ENCODE measurements at places on chromosomes 2 and 18. TPM values are rescaled to one million over a fixed set of nuclear protein-coding genes. Genes with fewer than 3 reads are reported as not detected.

GRCh38 chr18:46356278-46357033, 252.3 kb downstream of the HAUS1 start:
- no peak for DNase-seq

DNA sequence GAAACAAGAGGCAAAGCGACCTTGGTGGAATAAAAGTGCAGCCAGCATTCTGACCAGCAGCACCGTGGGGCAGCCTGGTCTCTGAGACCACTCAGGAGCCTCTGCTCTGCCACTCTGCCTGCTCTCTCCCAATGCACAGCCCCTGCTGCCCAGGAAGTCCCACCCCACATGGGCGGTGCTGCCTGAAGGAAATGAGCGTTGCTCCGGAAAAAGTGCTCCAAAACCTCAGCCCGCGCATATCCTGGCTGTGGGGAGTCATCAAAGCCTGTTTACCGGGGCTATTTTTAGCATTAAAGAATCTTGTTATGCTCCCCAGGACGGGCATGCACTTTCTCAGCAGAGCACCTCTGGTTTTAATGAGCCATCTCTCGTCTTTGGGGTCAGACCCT, 54.5 kb downstream of the EPAS1 start:
- no peak for DNase-seq

Gene SLC66A3
- total RNA-seq, result 39.4 TPM

GRCh38 chr2:142868229-142868762, 9.2 kb upstream of the KYNU start:
- DNase-seq, result no peak

DNA sequence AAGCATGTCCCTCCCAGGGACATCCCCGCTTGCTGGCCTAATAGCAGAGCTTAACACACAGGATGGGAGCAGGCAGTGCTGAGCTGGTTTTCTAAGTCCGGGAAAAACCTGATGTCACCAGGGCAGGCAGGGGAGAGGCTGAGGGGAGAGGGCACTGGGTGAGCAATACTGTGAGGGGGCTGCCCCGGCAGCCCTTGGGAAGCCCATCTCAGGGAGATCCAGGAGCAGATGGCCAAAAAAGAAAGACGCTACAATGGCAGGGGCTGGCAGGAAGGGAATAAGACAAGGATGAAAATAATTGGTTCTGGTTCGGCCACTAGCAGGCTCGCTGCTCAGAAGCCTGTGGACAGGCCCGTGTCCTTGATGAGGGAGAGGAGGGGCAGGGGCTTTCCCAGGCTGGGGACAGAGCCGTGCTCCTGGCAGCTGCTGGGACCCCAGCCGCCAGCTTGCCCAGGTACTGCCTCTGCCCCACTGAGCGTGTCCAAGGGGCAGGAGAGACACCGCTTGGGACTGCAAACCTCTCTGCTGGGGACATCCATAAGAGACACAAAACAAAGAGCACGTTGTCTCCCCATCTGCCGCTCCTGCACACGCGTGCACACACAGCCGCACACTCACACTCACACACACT, 30.2 kb downstream of the SMAD7 start:
- no peak for DNase-seq

GRCh38 chr2:45833968-45834344, 182.5 kb downstream of the PRKCE start:
- DNase-seq, result no peak

GRCh38 chr2:227154986-227155774, 8.8 kb downstream of the COL4A4 start:
- no peak for DNase-seq

DNA sequence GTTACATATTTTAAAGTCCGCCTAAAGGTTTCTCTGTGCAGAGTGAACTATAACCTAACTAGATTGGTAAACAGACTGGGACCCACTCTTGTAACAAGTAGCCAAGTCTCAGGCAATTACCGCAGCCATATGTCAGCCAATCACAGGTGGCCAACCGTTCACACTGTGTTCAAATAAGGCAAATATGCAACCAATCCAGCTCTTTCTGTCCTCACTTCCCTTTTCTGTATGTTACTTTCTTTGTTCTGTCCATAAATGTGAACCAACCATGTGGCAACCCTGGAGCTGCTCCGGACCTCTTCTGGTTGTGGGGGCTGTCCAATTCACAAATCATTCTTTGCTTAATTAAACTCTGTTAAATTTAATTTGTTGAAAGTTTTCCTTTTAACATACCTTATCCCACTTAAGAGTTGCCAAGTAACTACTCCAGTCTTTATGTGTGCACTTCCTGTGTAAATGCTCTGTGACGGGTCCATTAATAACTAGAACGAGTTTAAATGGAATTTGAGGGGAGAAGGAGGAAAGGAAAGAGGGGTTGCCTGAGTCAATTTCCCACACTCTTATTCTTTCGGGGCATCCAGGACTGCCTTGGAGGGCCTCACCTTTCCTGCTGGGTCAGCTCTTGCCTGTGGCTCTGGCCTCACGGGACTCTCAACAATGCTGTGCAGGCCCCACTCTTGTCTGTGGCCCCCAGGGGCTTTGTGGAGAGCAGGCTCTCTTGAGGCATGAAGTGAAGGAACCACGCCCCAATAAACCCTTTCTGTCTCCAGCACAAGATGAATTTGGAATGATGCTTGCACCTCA, 6.6 kb upstream of the RPL37A start:
- no peak for DNase-seq

GRCh38 chr2:182870227-182870626, 3.8 kb upstream of the FRZB start:
- no peak for DNase-seq

Gene MOGAT1
- total RNA-seq, result not detected

Gene EFR3B
- total RNA-seq, result 3.8 TPM

Gene IL1B
- 2.3 TPM for total RNA-seq

DNA sequence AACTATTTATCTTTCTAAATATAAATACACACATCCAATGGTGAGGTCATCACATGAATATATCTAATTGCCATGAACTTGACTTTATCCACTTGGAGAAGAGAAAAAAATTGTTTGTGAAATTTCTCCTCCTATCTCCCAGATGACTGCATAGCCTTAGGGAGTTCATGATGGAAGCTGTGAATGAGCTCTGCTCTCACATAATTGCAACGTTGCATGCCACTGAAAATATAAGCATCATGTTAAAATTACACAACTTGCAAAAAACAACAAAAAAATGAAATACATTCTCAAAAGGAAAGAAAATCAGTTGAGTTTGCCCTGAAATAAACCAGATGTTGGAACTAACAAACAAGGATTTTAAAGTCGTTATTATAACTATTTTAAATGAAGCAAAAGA, 50.6 kb upstream of the OSR1 start:
- no peak for DNase-seq

Gene LRRC30
- total RNA-seq, result 0.32 TPM

Gene LRATD1
- total RNA-seq, result 15.4 TPM

GRCh38 chr18:3649633-3650426, 199.9 kb downstream of the TGIF1 start:
- no peak for DNase-seq

GRCh38 chr2:27932396-27932795, 41.9 kb downstream of the BABAM2 start:
- DNase-seq, result no peak

Measured in urinary bladder (tissue), 4 donors.